ENCODE measurements at places on chromosomes 6 and 20.

DNA sequence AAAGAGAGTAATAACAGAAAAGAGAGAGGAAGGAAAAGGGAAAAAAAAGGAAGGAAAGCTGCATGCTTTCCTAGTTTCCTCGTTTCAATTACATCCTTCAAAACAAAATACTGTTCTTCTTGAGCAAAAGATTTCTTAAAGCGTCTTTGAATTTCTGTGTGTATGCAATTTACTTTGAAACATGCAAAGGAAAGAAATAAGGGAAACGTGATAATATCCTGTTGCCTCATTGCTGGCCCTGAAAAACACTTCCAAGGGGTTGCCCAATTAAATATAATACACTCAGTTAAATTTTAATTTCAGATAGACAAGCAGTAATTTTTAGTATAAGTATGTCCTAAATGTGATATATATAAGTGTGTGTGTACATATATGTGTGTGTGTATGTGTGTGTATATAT lies 51.2 kb upstream of the TPD52L1 start:
- DNase-seq, result no peak

DNA sequence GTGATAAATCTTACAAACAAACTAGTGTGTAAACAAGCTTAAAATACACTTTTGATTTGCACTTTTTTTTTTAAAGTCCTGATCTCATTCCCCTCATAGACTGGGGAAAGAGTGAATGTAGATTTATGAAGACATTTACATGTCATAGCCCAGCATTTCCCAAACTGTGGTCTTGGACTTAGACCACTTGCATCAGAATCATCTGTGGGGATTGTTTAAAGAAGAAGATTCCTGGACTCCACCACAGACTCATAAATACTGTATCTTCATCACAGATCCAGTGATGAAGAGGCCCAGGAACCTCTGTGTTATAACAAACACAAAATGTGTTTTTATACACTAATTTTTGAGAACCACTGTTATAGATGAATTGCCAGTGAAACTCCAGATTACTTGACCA lies 99.5 kb downstream of the KCNQ5 start:
- no peak for DNase-seq

DNA sequence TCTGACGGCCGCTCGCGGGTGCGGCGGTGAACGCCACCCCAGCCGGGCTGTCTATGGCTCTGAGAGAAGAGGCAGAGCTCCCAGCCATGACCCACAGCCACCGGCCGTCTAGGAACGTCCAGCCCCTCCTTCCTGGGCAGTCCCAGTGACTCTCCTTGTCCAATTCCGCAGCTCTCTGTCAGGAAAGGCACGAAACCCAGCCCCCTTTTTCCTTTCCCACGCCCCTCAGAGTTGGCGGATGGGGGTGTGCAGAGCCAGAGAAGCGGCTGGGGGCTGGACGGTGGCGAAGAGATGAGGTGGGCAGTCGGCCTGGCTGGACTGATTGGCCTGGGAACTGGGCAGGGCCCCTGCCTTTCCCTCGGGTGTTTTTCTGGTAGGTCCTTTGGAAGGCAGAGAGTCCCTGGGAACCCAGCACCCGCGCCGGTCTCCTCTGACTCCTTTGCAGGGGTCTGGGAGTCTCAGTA lies 1.5 kb downstream of the EBF4 start:
- no peak for DNase-seq

DNA sequence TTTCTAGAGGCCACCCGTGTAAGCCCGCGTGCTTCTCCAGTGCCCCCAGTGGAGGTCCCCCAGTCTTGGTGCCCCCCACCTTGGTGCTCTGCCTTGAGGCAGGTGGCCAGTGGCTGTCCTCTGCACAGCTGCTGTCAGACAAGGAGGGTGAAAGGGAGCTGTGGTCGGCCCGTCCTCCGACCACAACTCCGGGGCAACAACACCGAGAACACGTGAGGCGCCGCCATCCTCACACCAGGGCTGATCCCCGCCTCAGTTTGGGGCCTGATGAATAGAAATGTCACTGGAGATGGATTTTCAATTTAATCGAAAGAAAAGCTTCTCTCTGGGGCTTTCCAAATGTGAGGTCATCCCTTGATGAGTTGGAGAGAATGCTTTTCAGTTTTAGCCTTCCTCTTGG lies 304.6 kb downstream of the CDH4 start:
- no peak for DNase-seq

- no peak for DNase-seq
These were observed 80.7 kb upstream of the MAFB start for GRCh38 chr20:40769677-40770285.

DNA sequence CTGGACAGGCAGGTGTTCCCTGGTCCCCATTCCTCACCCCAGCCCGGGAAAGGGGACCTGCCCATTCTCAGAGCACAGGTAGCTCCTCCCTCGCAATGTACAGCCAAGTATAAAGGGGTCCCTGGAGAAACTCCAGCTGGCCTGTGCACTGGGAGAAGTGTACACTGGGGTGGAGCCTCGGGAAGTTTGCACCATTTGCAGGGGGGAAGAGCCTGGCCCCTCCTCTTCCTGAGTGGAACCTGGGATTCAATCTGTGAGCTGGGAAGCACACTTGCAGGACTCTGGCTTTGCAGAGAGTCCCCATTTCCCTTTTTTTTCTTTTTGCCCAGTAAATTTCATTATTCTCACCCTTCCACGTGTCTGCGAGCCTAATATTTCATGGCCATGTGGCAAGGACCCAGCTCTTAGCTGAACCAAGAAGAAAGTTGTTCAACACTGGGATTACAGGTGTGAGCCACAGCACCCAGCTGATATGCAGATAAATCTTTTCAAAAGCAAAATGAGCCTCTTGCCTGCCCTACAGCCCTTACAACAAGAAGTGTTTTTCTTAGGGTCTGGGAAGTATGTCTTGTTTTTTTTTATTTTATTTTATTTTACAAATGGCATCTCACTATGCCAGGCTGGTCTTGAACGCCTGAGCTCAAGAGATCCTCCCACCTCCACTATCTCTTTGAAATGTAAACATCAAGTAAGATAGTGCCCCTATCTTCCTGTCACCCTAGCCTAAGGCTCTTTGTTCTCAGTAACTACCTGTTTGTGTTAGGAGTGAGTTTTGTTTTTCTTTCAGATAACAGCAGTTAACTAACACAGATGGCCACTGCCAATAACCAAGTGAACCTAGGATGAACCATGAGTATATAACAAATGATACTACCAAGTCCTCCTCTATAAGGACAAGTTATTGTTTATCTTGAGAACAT lies 9.3 kb upstream of the RNGTT start:
- no peak for DNase-seq

DNA sequence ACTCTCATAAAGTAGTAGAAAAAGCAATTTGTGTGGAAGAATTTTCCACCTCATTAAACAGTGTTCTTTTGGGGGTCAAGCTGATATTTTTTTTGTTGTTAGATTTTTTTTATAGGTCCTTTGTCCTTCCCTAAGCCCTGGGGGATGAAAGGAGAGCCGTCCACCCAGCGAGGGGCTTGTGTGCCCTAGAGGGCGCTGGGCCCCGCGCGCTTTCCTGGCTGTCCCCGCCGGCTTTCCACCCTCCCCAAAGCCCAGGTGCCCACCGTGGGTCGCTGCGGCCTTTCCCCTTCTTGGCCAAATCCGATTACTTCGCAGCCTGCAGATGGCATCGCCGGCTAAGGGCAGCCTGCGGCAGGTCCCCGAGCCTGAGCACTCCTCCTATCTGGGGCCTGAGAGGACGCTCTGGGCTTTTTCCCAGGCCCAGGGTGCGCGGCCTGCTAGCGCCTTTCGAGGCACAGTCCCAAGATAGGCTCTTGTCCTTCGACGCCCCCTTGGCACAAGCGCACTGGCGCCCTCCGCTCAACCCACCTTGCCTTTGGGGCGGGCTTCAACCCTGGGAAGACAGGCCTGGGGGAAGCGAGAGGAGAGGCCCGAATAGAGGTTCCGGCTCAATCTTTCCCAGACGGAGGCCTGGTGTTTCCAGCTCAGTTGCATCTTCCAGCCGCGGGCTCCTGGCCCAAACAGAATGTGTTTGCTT lies 33.6 kb downstream of the TFAP2A start:
- DNase-seq, result no peak

DNA sequence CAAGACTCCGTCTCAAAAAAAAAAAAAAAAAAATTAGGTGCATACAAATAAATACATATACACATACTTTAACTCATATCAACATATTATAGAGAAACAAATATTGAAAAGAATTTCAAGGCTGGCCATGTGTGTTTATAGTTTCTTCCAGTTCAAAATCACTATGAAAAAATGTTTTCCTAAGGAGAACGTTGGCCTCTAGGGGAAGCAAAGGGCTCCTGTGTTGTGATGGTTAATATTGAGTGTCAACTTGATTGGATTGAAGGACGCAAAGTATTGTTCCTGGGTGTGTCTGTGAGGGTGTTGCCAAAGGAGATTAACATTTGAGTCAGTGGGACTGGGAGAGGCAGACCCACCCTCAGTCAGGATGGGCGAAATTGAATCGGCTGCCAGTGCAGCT lies 182.0 kb upstream of the AGPAT4 start:
- DNase-seq, result no peak

GRCh38 chr20:13784271-13784892 lies 337 bp downstream of the ESF1 start:
- DNase-seq, result no peak

GRCh38 chr6:90212274-90212673 lies 84.4 kb downstream of the BACH2 start:
- DNase-seq, result no peak

GRCh38 chr20:45432294-45432693 lies 16.4 kb downstream of the PIGT start:
- no peak for DNase-seq

- no peak for DNase-seq
These were observed 13.2 kb downstream of the SYNGAP1 start for GRCh38 chr6:33433001-33433543.

- DNase-seq, result no peak
These were observed 161.6 kb upstream of the TNFAIP3 start for GRCh38 chr6:137705160-137706082.

DNA sequence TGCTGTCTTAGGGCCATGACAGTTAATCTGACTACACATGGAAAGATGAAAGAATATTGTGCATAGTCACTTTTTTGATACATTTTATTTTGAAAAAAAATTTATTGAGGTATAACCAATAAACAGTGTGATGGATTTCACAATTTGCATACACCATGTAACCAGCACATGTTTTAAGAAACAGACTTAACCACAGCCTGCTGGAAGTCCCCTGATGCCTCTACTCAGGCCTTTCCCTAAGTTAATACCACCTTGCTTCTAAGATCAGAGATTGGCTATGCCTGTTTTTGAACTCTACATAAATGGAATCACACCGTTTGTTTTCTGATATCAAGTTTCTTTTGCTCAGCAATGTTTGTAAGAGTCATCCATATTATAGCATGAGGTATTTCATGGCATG lies 136.3 kb downstream of the CFAP61 start:
- no peak for DNase-seq

Measured in SW 1271 (cell line).